Astrocyte of the spinal cord (primary cell): ENCODE measurements at places on chromosomes 6 and 20.

DNA sequence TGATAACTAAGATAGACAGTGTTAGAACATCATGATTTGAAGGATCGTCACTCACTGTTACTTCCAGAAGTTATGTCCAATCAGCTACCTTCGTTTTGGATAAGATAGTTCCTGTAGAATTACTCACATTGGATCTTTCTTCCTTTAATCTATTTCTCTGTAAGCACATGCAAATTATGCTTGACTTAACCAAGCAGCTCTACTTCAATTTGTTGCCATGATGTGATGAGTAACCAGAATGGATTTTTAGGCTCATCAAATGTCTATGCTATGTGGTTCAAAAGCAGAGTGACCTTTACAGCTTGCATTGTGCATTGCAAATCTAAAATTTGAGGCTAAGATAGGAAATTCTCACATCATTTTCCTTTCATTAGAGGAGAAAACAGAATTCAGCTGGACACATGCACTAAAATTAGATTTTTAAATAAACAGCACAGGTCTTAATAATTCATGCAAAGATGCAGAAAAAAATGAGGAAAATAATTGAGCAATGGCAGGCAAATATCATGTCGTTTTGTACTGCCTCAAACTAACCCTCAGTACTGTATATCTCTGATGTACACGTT is 76.7 kb upstream of the ZFP64 start:
- DNase-seq = peak; percentile 4

GRCh38 chr20:14374196-14374595 is 36.8 kb upstream of the FLRT3 start:
- no peak for DNase-seq

- DNase-seq = no peak
Observed at GRCh38 chr6:136826216-136826615, 3.8 kb downstream of the PEX7 start.

DNA sequence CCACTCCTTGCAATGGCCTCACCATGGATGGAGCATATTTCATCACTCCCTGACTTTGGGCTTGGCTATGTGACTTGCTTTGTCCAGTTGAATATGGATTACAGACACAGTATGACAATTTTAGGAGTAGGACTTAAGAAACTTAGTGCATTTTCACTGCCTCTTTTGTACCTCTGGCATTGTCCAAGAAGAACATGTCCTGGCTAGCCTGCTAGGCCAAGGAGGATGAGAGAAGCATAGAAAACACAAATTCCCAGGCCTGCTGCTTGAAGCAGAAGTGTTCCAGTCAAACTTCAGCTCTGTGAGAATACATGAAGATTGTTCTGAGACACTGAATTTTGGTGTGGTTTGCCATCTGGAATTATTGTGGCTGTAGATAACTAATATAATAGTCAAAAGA is 3.1 kb upstream of the MCHR2 start:
- DNase-seq = no peak

DNA sequence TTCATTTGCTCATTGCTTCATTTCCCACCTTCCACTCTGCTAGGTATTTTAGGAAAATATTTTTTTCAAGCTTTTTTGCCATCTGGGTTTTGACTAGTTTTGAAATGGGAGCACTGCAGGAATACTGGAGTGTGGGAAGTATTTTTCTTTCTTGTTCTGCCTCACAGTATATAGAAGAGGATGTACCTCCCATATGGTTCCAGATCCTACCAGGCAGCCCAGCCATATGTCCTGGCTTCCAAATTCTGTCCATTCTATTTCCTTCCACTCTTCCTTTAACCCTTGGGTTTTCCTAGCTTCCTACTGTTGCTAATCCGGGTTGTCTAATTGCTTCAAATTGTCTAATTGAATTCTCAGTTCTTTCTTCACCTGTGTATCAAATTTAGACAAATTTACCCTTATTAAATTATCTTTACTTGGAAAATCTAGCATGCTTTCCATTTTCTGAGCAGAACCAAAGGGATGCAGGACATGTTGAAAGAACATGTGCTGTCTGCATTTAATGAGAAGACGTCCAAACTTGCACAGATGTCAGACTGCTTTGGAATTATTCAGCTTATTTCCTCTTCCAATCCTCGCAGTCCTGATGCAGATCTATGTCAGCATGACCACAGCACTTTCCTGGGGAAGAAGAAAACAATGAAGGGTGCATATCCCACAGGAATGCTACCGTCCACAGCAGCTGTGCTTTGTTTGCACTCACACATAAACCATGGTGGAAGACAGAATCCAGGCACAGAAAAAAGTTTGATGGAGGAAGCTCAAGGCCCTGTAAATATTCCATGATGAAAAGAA is 1273.9 kb upstream of the MAP3K7 start:
- peak; percentile 69 for DNase-seq

DNA sequence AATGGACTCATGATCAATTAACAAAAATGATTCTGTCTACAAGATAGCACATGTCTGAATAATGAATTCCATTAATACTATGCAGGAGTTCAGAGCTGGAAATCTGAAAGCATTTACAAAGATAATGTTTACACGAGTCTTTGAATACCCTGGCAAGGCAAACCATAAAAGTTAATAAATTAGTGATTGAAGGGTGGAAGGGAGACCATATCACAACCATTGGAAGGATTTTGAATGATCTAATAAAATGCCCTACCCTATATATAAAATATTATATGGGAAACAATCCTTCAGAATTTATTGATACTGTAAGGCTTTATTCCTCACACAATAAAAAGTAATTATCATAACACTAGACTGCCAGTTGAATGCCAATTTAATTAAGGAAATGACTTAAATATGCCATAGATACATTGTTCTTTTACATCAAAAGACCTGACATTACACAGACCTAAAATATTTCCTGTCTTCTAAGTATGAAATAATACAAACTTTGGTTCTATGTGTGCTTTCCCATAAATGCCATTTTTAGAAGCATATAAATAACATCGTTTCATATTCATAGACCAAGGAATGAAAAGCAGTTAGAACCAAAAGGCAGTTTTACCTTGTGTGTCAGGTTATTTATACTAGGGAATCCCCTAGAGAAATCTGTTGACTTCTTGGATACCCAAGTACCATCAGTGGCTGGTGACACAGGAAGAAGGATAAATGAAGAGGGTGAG is 249.2 kb upstream of the MARCKS start:
- no peak for DNase-seq

DNA sequence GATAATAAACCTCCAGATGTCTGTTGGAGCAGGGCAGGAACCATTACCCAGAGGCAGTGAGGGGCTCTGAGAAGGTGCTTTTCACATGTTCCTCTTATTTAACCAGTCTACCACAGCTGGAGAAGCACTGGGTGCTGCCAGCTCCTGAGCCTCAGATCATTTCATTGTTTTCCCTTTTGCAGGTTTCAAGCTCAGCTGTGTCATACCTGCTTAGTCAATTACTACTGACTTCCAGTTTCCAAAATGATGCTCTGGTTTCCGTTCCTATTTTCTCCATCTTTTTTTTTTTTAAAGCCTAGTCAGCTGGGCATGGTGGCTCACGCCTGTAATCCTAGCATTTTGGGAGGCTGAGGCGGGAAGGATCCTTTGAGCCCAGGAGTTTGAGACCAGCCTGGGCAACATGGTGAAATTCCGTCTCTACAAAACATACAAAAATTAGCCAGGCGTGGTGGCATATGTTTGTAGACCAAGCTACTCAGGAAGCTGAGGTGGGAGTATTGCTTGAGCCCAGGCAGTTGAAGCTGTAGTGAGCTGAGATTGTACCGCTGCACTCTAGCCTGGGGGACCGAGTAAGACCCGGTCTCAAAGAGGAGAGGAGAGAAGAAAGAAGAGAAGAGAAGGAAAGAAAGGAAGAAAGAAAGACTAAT is 6.7 kb downstream of the FLOT1 start:
- DNase-seq = no peak

GRCh38 chr6:30763618-30764489 is 19.5 kb upstream of the IER3 start:
- peak; percentile 84 for DNase-seq

- DNase-seq = no peak
Observed at GRCh38 chr6:62286470-62286843, 432 bp upstream of the KHDRBS2 start.

- peak; percentile 8 for DNase-seq
Observed at GRCh38 chr6:107443608-107444267, 15.6 kb downstream of the PDSS2 start.

DNA sequence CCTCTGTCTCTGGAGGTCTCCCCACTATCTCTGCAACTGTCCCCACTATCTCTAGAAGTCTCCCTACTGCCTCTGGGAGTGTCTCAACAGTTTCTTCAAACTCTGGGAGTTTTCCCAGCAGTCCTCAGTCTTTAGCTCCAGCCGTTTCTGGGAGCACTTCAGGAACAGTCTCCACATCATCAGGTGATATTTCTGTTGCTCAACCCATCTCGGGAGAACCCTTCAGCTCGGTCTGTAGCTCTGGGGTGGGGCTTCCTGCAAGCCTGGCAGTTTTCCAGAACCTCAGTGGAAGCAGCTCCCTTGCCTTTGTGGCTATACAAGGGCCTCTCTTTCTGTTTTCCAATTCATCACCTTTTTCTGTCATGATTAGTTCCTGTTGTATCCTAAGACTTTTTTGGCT is 3.0 kb upstream of the SFTA2 start:
- DNase-seq = no peak

DNA sequence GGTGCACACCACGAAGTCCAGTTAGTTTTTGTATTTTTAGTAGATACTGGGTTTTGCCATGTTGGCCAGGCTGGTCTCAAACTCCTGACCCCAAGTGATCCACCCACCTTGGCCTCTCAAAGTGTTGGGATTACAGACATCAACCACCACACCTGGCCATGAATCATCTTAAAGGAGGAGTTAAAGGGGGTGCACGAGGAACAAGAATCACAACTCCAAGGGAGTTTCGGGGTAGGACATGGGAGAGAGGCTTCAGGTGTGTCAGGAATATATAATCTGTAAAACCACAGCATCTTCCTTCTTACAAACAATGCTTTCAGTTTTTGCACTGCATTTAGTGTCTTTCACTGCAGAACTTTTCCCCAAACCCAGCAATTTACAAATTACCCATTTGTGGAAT is 137.4 kb upstream of the SGK1 start:
- DNase-seq = no peak

GRCh38 chr20:40233406-40233805 is 455.6 kb downstream of the MAFB start:
- no peak for DNase-seq

DNA sequence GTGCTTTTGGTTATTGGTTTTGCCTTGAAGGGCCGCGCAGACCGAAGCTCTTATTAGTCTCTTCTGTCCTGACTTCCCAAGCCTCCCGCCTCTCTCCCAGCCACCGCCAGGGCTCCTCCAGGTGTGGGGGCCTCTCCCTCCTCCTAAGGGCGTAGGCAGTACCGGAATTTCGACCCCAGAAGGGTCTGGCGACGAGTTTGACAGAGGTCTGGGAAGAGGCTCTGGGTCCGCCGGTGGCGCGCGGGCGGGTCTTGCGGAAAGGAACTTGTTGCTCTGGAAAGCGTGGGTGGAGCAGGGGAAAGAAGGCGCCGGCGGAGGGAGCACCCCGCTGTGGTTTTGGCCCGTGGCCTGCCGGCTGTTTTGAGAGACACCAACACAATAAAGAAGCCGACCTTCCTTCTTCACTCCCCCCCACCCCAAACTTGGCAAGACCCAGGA is 1.8 kb downstream of the PCSK2 start:
- DNase-seq = no peak

GRCh38 chr6:126064257-126064747 is 78.0 kb downstream of the TRMT11 start:
- no peak for DNase-seq

GRCh38 chr6:24193364-24193763 is 67.3 kb downstream of the NRSN1 start:
- no peak for DNase-seq

DNA sequence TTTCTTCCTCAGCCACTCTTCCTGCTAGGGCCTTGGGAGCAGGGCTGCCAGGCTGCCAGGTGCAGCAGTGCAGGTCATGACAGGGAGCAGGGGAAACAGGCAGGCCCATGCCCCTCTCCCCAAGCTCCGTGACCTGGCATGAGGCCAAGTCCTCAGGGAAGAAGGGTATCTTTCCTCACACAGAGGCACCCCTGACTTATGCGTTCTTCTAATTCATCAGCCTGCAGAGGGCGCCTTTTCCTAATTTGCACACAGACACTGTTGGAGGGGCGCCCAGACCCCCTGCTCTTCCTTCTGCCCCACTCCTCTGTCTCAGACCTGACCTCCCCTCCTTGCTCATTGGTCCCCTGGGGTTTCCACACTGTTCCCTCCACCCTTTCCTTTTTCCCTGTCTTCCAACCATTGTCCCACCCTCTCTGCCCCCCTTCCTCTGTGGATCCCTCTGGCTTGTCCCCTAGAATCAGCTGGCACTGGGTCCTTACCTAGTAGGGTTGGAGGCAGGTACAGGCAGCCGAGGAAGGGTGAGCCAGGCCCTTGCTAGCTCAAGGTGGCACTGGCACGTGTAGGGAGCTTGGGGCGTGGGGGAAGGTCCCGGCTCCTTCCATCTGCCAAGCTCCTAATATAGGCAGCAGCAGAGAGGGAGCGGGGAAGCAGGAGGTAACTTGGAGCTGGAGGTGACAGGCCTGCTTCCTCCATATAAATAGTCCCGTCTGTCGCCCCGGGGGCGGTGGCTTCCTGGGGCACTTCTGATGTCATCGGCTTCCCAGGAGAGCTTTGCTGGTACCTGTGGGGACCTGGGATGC is 154.9 kb upstream of the MLN start:
- DNase-seq = no peak

- no peak for DNase-seq
Observed at GRCh38 chr6:123547216-123547978, 89.4 kb downstream of the TRDN start.

- no peak for DNase-seq
Observed at GRCh38 chr6:121695329-121695728, 259.9 kb downstream of the GJA1 start.

DNA sequence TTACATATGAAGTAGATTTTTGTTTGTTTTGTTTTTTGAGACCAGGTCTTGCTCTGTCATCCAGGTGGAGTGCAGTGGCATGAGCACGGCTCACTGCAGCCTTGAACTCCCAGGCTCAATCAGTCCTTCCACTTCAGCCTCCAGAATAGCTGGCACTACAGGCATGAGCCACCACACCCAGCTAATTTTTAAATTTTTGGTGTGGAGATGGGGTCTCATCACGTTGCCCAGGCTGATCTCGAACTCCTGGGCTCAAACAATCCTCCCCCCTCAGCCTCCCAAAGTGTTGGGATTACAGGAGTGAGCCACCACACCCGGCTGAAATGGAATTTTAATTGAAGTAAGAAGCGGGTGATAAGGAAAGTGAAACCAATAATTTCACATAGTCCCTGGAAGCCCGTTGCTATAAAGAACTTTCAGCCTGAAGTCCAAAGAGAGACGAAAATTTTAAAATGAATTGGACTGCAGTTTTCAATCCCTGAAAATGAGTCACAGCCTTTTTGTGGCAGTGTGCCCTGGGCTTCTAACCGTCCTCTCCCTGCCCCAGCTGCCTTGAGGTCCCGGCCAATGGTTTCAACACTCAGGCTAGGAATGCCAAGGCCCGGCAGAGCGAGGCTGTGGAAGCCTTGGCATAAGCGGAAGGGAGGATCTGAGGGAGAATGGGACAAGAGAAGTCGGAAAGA is 757 bp downstream of the RAET1E start:
- peak; percentile 88 for DNase-seq
